ENCODE measurements at places on chromosomes 3 and 15.

GRCh38 chr3:126557415-126557745 is 1.4 kb downstream of the C3orf22 start:
- no peak for DNase-seq

DNA sequence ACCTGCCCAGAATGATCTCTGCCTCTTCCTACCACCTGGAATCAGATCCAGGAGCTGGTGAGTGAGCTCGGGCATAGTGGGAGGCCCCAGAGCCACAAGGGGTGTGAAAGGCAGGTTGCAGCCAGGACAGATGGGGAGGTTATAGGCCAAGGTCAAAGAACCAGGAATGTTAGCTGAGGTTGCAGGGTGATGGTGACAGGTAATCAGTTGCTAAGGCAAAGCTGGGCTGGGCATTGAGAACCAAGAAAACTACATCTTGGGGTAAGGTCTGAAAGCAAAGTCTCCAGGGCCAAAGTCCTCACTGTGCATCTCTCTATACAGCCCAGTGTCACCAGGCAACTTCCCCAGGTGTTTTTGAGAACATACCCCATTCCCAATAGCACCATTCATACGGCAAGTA is 38.4 kb upstream of the SLC6A11 start:
- DNase-seq: no peak

- DNase-seq: no peak
Observed at GRCh38 chr15:92569778-92570177, 85.8 kb downstream of the FAM174B start.

DNA sequence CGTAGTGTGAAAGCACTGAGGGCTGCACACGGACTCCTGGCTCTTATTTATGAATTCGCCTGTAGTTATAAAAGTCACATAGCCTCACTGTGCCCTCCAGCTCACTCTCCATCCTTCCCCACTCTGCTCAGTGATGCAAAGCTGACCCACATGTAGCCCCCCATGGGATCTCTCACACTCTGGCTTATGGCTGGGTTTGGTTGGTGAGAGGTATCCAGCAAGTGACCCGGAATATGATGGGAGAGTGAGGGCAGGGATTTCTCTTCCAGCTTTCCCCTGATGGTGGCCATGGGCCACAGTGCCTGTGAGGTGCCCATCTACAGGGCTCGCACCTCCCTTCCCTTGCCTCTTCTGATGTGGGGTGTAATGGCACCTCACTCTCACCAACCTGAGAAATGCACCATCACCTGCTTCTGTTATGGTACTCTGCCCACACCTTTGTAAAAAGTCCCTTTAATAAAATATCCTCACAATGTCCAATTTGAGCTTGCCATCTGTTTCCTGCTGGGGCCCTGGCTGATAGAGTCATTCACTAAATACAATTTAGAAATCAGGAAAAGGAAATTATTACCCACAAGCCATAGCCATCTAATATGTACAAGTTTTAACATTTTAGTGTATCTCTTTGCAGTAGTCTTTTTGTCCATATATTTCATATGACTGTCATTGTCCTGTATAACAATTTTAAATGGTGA is 93.6 kb downstream of the SCN11A start:
- no peak for DNase-seq

GRCh38 chr15:92100301-92100700 is 246.8 kb downstream of the SLCO3A1 start:
- no peak for DNase-seq

GRCh38 chr3:73729969-73730440 is 105.3 kb upstream of the PDZRN3 start:
- no peak for DNase-seq

DNA sequence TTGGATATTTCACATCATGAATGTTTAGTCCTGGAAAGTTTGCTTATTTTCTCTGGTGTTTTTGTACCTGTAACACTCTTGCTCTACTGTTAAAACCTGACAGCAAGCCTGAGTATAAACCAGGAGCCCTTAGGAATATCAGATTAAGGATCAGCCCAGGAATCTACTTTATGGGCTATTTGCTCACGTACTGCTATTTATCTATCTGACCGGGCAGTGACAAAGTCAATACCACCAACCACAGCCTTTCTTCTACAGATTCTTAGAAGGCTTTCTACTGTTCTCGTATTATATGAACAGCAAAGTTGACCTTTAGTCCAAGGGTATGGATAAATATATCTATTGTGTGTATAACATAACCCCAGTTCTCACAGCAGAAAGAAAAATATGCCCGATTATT is 521.2 kb downstream of the RBMS3 start:
- no peak for DNase-seq

- no peak for DNase-seq
Observed at GRCh38 chr3:53102601-53103147, 27.6 kb downstream of the RFT1 start.

GRCh38 chr3:179672918-179673317 is 20.1 kb downstream of the USP13 start:
- DNase-seq: no peak

DNA sequence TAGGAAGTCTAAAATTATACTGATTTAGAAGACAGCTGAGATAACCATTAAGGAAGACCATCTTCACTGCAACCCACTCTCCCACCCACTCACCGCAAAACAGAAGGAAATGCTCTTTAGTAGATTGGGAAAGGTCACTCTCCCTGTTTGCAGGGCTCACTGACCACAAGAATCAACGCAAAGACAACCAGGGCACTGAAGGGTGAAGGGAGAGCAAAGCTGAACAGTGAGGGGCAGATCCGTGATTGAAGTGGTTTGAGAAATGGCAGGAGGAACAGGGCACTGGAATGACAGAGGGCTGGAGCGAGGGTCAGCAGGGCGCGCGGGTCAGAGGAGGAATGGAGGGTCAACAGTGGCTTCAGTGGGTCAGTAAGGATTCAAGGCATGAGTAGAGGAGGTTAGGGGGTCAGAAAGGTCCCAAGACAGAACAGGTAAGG is 520 bp downstream of the MESD start:
- DNase-seq: no peak

GRCh38 chr3:124619887-124620599 is 110.2 kb upstream of the UMPS start:
- no peak for DNase-seq

DNA sequence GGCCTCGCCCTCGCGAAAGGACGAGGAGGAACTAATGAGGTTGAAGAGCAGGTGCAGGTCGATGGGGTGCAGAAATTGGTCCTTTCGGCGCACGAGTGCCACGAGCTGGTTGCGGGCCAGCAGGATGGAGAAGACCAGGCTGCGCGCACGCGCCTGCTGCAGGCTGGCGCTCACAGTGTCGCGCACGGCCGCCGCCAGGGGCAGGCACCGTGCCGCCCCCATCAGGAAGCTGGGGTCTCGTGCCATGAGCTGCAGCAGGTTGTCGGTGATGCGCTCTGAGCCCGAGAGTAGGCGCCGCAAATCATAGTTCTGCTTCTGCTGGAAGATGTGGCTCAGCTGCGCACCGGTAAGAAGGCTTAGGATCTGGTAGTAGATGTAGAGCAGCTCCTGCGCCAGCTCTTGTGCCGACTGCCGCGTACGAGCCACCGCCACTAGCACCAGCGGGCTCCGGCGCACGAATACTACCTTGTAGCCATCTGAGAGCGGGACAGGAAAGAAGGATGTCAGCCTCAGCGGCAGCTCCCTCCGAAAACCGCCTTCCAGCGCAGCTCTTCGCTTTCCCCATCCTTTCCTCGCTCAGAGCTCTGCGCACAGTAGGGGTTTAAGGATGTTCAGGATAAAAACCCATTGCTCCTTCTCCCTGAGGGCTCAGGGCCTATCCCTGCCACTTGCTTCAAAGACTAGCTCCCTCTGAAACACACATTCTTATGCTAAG is 6.9 kb upstream of the MST1R start:
- DNase-seq: no peak

DNA sequence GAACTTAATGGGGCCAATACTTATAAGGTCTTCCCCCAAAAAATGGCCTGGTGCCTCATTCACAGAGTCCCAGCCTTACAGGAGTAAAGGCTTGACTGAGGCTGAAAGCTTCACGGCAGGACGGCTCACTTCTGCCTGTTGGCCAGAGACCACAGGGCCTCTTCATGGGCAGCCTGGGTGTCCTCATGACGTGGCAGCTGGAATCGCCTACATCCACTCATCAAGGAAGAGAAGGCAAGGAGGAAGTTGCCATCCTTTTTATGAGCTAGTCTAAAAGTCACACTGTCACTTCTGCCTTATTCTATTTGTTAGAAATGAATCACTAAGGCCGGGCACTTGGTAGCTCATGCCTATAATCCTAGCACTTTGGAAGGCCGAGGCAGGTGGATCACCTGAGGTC is 89.3 kb upstream of the DGKG start:
- DNase-seq: no peak

GRCh38 chr3:6492306-6492705 is 368.6 kb upstream of the GRM7 start:
- DNase-seq: no peak

DNA sequence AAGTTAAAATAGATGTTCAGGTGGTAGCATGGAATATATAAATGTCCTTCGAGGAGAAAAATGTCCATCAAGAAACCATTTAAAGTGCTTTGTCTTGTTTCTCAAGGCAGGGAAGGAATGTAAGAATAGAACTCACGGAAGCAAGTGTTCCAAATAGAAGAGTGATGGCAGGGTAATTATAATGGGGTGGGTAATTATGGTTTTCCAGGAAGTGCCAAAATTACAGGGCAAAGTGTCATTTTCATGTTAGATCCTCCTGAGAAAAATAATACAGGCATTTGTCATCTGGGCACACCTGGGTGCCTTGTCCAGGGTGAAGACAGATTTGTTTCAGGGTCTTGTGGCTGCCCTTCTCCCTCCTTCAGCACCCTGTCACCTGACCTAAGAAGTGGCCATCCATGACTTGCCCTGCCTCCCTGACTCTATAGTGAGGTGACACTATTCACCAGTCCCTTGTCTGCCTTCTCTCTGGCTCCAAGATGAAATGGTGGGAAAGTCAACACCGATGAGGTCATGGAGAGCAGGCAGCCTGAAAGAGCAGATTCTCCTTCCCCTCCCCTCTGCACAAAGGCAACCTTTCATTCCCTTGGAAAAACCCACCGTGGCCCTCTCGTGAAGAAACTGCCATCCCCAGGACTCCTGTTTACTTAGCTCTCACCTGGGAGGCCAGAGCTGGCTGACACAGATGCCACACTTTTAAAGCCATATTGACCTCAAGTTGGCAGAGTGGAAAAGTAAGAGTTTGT is 45.1 kb upstream of the AMOTL2 start:
- DNase-seq: no peak

DNA sequence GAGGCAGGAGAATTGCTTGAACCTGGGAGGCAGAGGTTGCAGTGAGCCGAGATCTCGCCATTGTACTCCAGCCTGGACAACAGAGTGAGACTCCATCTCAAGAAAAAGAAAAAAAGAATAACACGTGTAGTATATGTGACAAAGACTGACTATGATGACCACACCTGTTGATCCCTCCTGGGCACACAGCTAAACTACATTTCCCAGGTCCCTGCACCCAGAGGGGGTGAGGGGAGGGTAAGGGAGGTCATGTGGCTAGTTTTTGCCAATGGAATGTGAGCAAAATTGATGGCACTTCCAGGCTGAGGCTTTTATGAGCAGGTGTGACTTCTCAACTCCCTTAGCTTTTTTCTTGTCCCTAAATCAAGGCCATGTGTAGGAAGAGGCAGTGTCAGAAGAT is 58.2 kb downstream of the KLHL6 start:
- no peak for DNase-seq

DNA sequence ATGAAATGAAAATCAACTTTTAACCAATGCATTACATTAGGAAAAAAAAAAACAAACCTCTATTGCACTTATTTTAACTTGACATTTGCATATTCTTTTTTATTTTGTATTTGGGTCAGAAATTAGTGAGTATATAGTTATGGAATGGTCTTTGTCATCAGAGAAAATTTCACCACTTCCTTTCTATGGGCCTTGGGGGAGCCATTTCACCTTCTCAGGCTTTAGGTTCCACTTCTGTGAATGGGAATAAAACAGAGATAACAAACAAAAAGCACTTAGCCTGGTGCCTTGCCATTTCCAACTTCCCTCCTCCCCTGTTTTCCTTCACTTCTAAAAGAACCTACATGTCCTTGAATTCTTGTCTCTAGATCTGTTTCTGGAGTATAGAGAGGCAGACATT is 168.0 kb upstream of the STT3B start:
- DNase-seq: no peak

- DNase-seq: no peak
Observed at GRCh38 chr3:160735826-160736225, 20.2 kb upstream of the PPM1L start.

DNA sequence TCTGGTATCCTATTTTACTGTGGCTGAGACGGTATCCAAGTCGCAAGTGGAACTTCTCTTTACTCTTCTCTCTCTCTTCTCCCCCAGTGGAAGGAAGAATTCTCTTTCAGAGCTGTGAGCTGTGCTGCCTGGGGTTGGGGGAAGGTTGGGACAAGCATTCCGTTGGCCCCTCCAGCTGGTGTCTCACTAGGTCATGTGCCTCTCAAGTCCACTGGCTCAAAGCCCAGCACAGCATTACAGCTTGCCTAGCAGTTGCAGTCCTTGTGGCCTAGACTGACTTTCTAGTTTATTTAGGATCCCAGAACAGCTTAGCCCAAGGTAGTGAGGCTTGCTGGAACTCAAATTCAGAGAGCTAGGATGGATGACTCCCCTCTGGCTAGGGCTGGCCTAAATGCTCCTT is 76.1 kb upstream of the SPATA16 start:
- no peak for DNase-seq

DNA sequence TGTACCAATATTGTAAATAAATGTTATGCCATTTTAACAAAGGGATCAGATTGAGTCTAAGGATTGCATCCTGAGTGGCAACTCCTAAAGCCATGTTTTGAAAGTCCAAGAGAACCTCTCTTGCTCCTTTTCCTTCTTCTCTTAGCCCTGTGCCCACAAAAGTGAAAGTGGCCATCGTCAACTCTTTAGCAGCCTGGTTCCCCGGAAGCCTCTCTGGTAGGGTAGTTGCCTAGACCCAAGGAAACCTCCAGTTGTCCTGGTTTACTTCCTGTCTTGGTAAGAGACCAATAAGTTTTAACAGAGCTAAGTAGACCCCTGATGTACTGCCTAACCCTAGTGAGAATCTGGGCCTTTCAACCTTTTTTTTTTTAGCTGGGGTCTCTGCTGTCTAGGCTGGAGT is 10.2 kb upstream of the ITPKA start:
- DNase-seq: no peak

- DNase-seq: no peak
Observed at GRCh38 chr3:55511895-55512570, 24.9 kb upstream of the WNT5A start.

DNA sequence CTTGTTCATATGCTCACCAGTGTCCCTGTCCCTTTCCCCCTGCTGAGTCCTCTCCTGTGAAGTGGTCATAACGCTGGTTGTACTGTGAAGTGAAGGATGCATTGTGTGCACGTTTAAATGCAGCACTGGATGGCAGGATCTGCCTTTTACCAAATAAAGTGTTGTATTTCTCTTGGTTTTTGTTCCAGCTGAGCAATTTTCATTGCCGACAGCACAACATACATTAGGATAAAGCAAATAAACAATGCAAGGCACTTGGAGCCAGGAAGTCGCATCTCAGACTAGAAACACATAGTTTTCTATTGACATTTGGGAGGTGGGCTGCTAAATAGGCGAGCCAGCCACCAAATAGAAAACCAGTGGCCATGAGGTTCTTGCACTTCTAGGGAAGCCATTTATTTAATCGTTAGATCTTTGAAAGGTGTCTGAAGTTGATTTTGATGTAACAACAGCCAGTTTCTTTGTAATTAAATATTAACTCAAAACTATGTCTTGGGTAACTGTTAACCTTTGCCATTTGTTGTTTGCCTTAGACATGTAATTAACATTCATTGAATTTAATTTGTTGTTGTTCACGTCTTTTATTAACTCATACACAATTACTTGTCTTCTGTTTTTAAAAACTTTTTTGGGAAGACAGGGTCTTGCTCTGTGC is 185.3 kb downstream of the FNDC3B start:
- DNase-seq: no peak

- DNase-seq: no peak
Observed at GRCh38 chr15:86916671-86917360, 837.1 kb downstream of the AGBL1 start.
